ENCODE measurements at places on chromosomes 2 and 18.
A peak's percentile ranks its signal among the peaks of the same experiment; 100 is the strongest.

GRCh38 chr18:56723068-56723467 is 71.9 kb downstream of the WDR7 start:
- DNase-seq, result no peak

- no peak for DNase-seq
Observed at GRCh38 chr2:179057737-179058136, 7.8 kb upstream of the CCDC141 start.

GRCh38 chr2:215439404-215439803 is 3.5 kb upstream of the FN1 start:
- peak; percentile 23 for DNase-seq

DNA sequence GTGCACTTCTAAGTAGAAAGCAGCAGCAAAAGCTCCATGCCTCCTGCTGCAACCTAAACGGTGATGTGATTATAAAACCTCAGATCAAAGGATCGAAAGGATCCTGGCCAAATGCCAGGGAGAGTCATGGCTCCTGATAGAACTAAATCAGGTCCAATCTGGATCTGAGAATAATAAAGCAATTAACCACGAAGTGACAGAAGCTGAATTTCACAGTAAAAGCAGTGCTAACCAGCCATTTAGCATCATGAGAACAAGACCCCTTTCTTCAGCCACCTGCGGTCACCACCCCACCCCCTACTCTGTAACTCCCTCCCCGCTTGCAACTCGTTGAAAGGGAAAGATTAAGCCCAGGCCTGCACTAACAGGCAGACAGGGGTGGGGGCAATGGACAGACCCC is 748.7 kb downstream of the BCL11A start:
- DNase-seq, result no peak

DNA sequence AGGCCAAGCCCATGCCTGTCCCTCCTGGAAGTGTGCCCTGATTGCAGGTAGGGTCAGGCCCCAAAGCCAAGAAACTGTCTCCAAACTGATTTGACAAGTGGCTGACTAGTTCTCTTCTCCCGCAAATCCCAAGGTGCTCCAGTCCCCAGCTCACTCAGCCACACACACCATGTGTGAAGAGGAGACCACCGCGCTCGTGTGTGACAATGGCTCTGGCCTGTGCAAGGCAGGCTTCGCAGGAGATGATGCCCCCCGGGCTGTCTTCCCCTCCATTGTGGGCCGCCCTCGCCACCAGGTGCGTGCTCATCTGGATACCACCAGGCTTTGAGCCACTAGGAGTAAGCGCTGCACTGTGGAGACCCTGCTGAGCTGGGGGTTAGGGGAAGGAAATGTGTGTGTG is 8.3 kb downstream of the ACTG2 start:
- no peak for DNase-seq

- no peak for DNase-seq
Observed at GRCh38 chr2:16700551-16701259, 35.1 kb upstream of the CYRIA start.

DNA sequence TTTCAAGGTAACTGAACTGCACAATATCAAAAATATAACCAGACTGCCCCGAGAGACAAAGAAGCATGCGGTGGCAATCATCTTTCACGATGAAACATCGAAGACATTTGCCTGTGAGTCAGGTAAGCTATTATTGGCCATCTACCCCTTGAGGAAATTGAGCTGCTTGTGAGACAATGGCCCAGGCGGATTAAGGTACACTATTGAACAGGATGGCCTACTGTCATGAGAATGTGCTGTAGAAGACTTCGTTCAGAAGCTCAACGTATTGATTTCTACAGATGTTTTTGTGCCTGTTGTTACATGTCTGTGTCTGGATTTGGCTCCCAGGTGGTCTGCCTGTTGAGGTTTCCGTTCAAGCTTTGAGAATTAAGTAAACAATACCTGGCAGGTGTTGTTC is 198.7 kb downstream of the DOK6 start:
- DNase-seq, result no peak

Measured in SK-MEL-5 (cell line).